EL (cell line): ENCODE measurements at places on chromosomes 7 and 10.

GRCh38 chr7:359226-359765 lies 69.3 kb downstream of the FOXL3 start:
- DNase-seq = no peak

GRCh38 chr10:57168611-57169240 lies 807.7 kb upstream of the ZWINT start:
- DNase-seq = no peak

DNA sequence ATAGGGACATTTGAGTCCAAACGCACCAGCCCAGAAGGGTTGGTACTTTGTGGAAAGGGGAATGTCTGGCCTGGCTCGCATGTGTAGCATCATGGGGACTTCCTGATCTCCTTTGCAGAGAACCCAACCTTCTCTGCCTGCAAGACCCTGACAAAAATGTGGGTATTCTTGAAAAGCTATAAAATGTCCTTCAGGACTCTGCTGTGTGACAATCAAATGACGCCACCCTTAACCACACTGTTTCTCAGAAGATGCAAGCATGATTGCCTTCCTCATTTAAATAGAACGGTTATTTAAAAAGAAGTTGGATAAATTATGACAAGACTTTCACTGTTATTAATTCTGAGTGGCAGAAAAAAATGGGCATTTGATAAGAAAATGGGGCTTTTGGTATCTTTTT lies 15.1 kb upstream of the GPR15LG start:
- no peak for DNase-seq

DNA sequence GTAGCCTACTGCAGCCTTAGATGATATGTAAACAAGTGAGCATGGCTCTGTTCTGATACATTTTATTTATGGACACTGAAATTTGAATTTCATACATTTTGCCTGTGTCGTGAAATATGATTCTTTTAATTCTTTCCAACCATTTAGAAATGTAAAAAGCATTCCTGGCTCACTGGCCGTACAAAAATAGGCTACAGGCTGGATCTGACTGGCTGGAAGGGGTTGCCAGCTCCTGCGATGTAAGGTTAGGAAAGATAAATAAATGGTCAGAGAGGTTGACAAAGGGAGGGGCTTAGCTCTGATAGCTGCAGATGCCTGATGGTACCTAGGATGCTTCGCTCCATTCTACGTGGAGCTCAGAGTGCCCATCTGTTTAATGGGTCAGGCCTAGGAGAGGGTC lies 3.4 kb downstream of the ADCYAP1R1 start:
- no peak for DNase-seq

DNA sequence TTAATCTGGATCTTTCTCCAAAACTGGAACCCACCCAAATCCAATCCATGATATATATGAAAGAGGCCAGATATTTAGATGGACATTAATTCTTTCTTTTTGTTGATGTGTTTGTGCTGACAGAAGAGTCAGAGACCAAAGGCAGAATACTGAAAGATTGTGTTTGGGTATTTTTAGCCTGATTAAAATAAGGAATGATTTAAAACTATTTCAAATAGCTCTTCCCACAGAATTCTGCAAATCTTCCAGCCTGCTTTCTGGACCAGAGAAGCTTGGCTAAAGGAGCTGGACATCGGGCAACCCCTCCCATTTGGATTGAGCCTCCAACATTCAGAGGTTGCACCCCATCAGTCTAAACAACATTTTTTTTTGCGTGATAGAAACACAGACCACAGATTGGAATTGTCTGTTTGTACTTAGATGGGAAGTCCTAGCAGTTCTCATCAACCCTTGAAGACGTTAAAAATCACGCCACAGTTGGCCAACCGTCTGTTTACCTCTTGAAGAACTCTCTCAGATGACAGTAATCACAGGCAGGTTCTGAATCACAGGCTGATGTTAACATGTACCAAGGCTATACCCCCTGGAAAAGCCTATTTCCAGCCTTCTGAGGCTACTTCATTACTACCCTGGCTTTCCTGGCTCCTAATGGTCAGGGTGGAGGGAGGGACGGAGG lies 155.2 kb upstream of the NRP1 start:
- no peak for DNase-seq

DNA sequence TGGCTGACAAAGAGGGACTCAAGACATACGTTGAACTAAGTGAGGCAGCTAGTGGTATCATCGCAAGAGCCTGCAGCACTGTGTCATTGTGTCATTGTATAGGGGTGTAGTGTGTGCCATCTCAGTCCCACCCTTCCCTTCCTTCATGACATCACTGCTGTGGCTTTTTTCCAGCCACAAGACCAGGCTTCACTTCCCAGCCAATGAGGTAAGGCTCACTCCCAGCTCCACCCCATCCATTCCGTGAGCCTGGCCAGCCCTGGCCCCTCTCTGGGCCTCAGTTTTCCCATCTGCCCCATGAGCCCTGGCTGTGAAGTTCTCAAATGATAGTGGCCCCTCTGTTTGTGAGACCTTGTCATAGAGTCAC lies 134.3 kb upstream of the ZMIZ1 start:
- peak; percentile 28 for DNase-seq

- no peak for DNase-seq
Observed at GRCh38 chr7:81770728-81771223, 929 bp upstream of the HGF start.
